Nasal cavity respiratory epithelium epithelial cell of viscerocranial mucosa (primary cell): ENCODE measurements at places on chromosomes 6 and 20. TPM values are rescaled to one million over a fixed set of nuclear protein-coding genes. Genes with fewer than 3 reads are reported as not detected.

The SLC26A8 gene
- total RNA-seq = not detected in 2 replicates

The DYNLT2 gene
- total RNA-seq = 0.68 and 0.71 TPM in 2 replicates

The GJA10 gene
- total RNA-seq = not detected in 2 replicates

The ID4 gene
- 1.6 and 13.3 TPM in 2 replicates for total RNA-seq

The SLC22A7 gene
- total RNA-seq = not detected in 2 replicates

The EPM2A gene
- 4.4 and 4.5 TPM in 2 replicates for total RNA-seq

The DAAM2 gene
- total RNA-seq = 0.07 TPM in 1 of 2 replicates, not detected in the other

The TCP11 gene
- total RNA-seq = under 0.01 TPM in 1 of 2 replicates, not detected in the other

The FAM209A gene
- not detected in 2 replicates for total RNA-seq

The CRYBG1 gene
- total RNA-seq = 58.4 and 99.2 TPM in 2 replicates

The FAM217A gene
- total RNA-seq = not detected in 2 replicates

The ANKRD66 gene
- not detected in 2 replicates for total RNA-seq

The SIGLEC1 gene
- not detected in 2 replicates for total RNA-seq

The COX4I2 gene
- not detected in 2 replicates for total RNA-seq

The PCMT1 gene
- 104 and 127 TPM in 2 replicates for total RNA-seq

The SLC22A2 gene
- total RNA-seq = not detected in 2 replicates

The GSTA2 gene
- total RNA-seq = not detected in 2 replicates

The SNAP91 gene
- total RNA-seq = under 0.01 and 0.07 TPM in 2 replicates

The GLP1R gene
- not detected in 2 replicates for total RNA-seq

The RNASET2 gene
- total RNA-seq = 9.9 and 28.0 TPM in 2 replicates

The RHAG gene
- total RNA-seq = not detected in 2 replicates

The MOG gene
- total RNA-seq = not detected in 2 replicates

The HLA-DRB5 gene
- not detected in 2 replicates for total RNA-seq

The GMPR gene
- total RNA-seq = under 0.01 and 0.43 TPM in 2 replicates

The TTK gene
- total RNA-seq = 0.14 and 0.34 TPM in 2 replicates

The METTL24 gene
- total RNA-seq = not detected in 2 replicates
